ENCODE measurements at places on chromosomes 6 and 20. TPM values are rescaled to one million over a fixed set of nuclear protein-coding genes. Genes with fewer than 3 reads are reported as not detected.

DNA sequence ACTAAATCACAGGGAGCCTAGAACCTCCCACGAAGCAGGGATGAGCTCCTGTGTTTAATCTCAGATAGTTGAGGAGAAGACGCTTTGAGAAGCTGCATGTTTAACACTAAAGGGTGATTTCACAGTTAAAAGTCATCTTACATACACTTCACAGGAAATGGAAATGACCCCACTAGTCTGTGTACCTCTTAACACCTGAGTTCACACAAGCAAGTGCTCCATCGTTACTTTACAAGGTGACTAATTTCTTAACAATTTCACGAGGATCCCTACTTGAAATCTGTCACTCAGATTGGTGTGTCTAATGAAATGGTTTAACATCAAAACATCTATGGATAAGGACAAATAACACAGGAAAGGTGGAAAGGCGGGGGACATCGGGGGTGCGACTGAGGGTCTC lies 93.8 kb upstream of the RPS6KA2 start:
- DNase-seq = no peak

The KIF6 gene
- total RNA-seq = 0.22 TPM

The C20orf202 gene
- total RNA-seq = not detected

DNA sequence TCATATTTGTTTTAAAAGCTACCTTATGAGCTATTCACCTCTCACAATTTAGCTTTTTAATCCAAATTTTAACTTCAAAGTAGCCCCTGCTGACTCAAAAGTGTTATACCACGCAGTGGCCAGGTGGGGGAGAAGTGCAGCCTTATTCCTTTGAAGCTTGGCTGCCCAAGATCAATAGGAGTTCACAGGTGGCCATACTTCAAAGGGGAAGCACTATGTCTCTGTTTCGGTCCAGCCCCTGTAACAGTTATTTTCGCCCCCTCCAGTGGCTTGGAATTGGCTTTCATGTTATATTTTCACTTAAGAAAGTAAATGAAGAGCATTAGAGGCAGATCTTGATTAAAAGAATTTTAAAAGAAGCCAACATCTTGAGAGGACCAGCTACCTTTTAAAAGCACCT lies 608.4 kb downstream of the EPHA7 start:
- DNase-seq = no peak

The SCUBE3 gene
- 1.3 TPM for total RNA-seq

DNA sequence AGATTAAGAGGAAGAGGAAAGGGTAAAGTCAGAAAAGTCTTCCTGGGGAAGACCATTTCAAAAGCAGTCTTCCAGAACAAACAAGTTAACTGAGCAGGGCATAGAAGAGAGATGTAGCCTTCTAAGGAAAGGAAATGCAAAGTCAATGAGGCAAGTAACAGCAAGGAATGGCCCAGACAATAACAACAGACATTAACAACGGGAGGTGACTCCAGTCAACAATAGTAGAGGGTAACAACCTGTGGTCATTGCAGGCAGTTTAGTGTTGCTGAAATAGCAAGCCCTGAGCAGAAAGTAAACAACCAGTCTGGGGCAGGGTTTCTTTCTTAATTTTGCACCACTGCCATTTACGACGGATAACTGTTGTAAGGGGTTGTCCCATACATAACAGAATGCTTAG lies 2.1 kb downstream of the MDN1 start:
- DNase-seq = no peak

GRCh38 chr6:110053395-110054240 lies 75.5 kb downstream of the GPR6 start:
- peak; percentile 25 for DNase-seq

DNA sequence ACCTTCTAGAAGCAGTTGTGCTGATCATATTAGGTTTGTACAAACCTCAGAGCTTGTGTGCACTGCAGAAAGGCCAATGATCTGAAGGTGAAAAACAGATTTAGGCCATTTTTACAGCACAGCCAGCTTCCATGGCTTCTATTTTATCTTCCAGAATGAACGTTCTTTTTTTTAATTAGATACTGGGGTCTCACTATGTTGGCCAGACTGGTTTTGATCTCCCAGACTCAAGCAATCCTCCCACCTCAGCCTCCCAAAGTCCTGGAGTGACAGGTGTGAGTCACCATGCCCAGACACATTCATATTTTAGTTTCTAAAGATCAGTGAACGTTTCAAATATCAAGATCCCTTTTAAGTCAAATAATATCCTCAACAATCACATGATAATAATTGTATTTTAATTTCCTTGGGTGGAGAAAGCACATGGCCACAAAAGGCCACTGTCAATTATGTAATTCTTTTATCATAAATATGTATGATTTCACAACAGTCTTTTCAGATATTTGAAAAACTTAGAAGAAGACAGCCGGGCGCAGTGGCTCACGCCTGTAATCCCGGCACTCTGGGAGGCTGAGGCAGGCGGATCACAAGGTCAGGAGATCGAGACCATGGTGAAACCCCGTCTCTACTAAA lies 326.7 kb upstream of the JARID2 start:
- no peak for DNase-seq

GRCh38 chr20:58416835-58417234 lies 27.8 kb downstream of the VAPB start:
- no peak for DNase-seq
